ENCODE measurements at places on chromosomes 3 and 15.

DNA sequence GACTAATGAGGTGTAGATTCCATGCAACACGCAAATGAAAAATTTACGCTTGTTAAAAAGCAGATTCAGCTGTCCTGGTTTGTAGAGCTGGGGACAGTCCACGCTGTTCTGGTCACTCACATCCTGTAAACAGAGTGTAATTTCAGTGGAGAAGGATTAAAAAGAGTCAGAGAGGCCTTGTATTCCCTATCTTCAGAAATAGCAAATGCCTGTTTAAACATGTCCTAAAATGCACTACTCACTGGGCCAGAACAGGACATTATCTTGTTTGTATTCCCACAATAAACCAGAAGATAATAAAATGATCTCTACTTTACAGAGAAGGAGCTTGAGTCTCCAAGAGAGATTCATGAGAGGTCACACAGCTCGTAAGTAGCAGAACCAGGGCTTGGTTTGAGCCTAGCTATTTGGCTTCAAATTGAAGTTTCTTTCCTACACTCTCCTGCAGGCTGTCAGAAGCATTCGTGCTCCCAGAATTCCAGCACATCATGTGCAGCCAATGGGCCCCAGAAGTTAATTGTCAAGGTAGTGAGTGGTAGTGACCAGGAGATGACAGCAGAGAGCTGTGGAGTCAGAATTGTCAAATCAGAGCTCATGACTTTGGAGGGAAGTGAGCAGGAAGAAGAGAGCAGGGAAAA lies 242.5 kb downstream of the ATP8B4 start:
- no peak for DNase-seq

- DNase-seq, result peak; percentile 13
These were observed 116.9 kb upstream of the GADL1 start for GRCh38 chr3:31011380-31011779.

GRCh38 chr3:106206146-106206545 lies 337.3 kb upstream of the CBLB start:
- DNase-seq, result peak; percentile 32

DNA sequence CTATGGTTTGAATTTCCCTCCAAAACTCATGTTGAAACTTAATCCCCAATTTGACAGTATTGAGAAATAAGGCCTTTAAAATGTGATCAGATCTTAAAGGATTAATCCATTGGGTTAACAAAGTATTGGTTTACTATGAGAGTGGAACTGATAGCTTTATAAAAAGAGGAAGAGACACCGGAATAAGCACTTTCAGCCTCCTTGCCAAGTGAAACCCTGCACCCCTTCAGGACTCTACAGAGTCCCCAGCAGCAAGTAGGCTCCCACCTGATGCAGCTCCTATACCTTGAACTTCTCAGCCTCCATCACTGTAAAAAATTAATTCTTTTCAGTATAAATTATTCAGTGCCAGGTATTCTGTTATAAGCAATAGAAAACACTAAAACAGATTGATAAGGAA lies 348.3 kb downstream of the CGGBP1 start:
- DNase-seq, result no peak

GRCh38 chr3:128849911-128850455 lies 29.4 kb upstream of the ACAD9 start:
- no peak for DNase-seq

GRCh38 chr3:72068621-72069020 lies 283.7 kb upstream of the PROK2 start:
- DNase-seq, result no peak

GRCh38 chr3:9399746-9400145 lies 2.3 kb downstream of the SETD5 start:
- no peak for DNase-seq

DNA sequence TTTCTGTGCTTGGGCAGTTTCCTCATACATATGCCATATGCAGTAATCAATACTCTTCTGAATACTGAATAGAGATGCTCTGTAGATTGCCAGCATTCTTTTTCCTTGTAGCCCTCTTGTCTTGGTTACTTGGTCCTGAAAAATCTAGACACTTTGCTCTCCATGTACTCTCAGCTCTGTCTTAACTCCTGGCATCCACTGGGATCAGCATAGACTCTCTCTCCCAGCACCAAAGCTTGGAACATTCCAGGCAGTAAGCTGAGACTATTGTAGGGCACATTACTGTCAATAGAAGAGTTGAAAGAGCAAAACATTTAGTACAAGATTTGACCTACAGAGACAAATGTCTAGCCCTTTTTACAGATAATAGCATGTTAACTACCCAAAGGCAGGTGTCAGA lies 1100.3 kb downstream of the TBL1XR1 start:
- no peak for DNase-seq

DNA sequence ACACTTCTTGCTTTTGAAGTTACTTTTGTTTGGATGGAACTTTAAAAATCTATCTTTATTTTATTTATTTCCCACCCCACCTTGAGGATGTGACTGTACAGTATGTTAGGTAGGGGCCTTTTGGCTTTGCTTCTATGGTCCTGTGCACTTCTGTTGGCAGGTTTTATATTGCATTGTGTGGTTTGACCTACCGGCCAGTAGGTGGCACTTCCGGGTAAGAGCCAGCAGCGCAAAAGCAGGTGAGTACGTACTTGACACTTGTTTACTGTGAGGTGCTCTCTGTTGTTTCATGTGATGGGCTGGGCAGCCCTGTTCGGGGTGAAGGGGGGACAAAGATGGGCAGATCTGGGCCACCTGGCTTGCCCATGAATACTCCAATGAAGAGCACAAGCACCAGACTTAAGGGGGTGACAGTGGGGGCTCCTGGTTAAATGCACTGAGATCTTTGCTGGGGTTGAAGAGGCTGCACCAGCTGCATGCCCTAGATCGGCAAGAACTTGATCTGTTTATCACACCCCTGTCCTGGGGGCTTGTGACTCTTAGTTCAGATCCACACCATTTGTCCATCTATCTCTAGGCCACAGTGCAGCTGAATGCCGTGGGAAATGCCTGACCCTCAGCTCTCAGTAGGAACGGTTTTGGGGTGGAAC lies 131.6 kb downstream of the NLGN1 start:
- no peak for DNase-seq

DNA sequence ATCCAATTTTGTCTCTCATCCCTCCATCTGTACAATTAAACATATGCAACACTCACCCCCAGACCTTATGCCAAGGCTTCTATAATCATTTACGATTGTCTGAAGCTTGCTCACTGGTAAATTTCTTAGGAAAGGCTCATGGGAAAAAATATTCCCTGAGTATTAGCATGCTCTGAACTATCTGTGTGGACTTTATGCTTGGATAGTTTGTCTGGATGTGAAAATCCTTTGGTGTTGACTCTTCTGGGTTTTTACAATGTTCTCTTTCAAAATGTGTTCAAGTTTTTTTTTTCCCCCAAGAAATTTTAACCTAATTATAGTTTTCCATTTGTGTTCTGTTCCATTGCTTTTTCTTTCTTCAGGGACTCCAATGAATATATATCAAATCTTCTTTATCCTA lies 19.9 kb upstream of the TTBK2 start:
- no peak for DNase-seq

DNA sequence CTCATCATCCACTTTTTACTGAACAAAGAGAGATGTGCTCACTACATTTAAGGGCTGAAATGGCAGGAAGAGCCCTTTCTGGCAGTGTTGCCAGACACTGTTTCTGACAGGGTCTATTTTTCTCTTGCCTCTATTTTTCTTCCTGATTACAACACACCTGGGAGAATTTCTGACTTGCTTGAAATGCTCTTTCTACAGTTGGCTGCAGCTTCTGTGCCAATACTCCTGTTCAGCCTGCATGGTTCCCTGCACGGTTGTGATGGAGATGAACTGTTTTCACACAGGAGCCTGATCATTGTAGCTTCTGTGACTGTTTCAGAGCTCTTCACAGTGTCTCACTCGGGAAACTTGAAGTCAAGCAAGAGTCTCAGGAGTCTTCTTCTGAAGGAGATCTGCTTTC lies 83.0 kb upstream of the DLG1 start:
- DNase-seq, result no peak

DNA sequence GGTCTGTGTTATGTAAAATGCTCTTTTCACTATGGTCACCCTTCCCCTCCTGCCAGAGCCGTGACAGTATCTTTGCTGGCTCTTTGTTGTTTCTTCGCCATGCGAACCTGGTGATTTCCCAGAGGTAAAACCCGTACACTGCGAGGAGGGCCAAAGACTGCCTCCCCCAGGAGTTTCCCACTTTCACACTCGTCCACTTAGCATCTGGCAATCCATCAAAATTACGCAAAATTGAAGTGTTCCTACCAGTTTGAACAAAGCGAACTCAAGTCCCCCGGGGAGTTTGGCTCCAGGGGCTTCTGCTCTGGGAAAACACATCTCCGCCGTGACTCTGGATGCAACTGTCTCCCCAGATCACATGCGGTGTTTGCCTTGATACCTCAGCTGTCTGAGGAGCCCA lies 239.9 kb downstream of the FAM43A start:
- no peak for DNase-seq

- DNase-seq, result no peak
These were observed 160.6 kb upstream of the ARHGEF26 start for GRCh38 chr3:153960458-153961074.

- no peak for DNase-seq
These were observed 80.3 kb downstream of the FILIP1L start for GRCh38 chr3:100033903-100034471.

DNA sequence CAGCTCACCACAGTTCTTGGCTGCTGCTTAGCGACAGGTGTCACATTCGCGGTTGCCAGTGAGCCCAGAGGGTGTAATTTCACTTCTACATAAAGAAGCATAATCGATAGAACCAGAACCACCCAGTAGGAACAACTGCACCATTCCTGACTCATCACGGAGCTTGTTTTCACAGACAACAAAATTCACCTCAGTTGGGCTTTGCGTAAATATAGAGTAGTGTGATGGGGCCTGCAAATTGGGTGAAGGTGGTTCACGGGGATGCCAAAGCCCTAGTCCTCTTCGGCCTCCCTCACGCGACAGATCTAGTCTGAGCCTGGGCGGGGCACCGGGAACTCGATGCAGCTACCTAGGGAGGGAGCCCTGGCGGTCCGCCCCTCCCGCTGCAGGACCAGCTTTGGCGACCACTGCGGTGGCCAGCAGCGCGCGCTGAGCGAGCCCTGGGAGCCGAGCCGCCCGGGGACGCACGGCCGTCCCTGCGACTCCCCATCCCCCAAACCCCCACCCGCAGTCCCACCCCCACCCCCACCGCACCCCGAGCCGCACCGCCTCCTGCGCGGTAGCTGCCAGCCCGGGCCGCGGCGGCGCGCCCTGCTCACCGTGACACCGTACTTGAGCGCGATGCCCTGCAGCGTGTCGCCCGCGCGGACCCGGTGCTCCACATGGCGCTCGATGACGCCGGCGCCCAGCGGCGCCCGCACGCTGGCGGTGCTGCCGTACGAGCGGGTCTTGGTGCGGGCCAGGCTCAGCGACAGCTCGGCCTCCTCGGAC lies 519 bp downstream of the LYSMD2 start:
- DNase-seq, result peak; percentile 42

GRCh38 chr3:78830470-78830869 lies 937.3 kb downstream of the ROBO1 start:
- DNase-seq, result no peak

DNA sequence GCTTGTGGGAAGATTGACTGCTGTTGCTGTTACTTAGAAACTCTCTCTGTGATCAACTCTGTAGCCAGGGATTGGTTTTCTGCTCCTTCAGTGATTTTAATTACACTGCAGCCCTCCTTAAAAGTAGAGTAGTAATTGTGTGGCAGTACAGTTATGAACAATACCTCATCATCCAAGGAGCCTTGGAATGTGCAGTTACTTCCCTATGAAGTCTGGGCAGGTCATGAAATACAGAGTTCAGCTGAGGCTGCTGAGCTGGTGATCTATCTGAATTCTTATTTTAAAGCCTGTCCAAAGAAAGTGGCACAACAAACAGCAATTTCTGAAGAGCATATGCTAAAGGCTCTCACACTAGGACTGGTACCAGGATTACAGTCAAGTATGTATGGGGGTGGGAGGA lies 37.4 kb upstream of the MRPL3 start:
- DNase-seq, result no peak

GRCh38 chr15:29770796-29771195 lies 51.5 kb downstream of the TJP1 start:
- peak; percentile 42 for DNase-seq

DNA sequence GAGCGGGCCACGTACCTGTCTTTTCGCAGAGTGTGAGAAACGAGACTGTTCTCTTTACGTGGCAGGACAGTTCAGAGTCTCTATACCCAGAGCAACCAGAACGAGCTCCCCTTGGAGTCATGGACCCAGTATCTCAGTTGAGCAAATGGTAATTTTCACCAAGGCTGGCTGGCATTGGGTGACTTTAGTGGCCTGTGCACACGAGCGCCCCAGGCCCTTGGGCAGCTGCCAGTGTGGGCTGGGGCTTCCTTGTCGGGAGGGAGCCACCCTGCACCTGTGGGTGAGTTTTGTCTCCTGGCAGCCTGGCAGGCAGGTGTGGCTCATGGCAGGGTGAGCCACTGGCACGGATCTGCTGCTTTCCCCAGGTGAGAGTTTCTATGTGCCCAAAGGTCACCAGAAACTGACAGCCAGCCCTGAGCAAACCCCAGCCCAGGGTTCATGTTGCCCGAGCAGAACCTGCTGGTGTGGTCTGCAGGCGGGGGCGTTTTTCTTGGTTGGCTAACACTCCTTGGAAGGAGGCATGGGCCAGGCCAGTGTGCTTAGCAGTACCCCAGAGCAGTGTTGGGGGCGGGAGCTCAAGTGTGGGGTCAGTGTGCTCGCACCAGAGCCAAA lies 135.0 kb downstream of the TJP1 start:
- no peak for DNase-seq

DNA sequence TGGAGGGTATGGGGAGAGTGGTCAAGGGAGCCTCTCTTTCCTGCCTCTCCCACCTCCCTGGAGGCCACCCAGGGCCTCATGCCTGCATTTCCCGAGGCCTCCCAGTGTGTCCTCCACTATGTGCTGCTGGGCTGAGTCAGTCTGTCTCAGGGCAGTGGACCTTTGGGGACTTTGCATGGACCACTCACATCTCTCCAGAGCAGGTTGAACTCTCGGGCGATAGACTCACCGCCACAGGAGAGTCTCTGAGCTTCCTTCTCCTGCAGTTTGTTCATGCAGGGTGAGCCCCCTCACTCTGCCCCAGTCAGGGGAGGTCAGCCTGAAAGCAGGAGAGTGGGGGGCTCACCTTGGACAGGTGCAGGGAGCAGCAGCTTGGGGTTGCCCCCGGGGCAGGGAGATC lies 60.5 kb upstream of the SEC22A start:
- DNase-seq, result no peak

DNA sequence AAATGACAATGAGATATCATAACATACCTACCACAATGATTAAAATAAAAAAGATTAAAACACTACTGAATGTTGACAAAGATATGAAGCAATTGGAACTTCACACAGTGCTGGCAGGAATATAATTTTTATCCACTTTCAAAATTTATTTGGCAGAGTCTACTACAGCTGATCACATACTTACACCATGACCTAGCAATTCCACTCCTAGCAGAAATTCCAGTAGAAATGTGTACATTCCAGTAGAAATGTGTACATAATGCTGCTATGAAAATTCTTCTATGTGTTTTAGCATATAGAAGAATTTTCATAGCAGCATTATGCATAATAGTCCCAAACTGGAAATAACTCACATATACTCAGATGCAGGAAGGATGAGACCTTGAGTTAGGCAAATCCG lies 43.5 kb downstream of the IFT57 start:
- no peak for DNase-seq

GRCh38 chr15:65370885-65371284 lies 6.9 kb downstream of the IGDCC3 start:
- no peak for DNase-seq

GRCh38 chr3:89434621-89435380 lies 327.4 kb downstream of the EPHA3 start:
- no peak for DNase-seq

GRCh38 chr3:72193771-72194430 lies 409.0 kb upstream of the PROK2 start:
- DNase-seq, result no peak
